ENCODE measurements at places on chromosomes 2 and 18.

GRCh38 chr2:119245841-119246230 is 22.2 kb downstream of the STEAP3 start:
- no peak for DNase-seq

GRCh38 chr2:109195193-109196045 is 66.4 kb downstream of the SH3RF3 start:
- no peak for DNase-seq

DNA sequence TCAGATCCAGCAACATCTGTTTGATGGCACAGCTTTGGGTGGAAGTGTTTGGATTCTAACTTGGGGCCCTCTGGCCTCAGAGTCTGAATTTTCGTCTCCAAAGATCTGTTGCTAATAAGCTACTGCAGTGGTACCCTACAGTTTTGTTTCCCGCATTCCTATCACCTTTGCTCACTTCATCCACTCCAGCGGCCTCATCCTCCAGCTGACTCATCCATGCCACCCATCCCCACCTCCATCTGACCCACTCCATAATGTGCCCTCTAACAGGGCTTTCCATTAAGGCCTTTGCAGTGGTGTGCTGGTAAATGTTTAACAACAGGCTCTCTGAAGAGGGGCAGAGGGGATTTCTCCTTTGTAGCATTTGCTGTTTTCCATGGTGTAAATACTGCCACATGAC is 225.5 kb downstream of the TGIF1 start:
- no peak for DNase-seq

GRCh38 chr2:205053827-205054410 is 508.6 kb downstream of the PARD3B start:
- DNase-seq: no peak

GRCh38 chr18:36025025-36025424 is 42.3 kb downstream of the RPRD1A start:
- DNase-seq: no peak

GRCh38 chr2:144334551-144334950 is 185.4 kb downstream of the ZEB2 start:
- DNase-seq: no peak

DNA sequence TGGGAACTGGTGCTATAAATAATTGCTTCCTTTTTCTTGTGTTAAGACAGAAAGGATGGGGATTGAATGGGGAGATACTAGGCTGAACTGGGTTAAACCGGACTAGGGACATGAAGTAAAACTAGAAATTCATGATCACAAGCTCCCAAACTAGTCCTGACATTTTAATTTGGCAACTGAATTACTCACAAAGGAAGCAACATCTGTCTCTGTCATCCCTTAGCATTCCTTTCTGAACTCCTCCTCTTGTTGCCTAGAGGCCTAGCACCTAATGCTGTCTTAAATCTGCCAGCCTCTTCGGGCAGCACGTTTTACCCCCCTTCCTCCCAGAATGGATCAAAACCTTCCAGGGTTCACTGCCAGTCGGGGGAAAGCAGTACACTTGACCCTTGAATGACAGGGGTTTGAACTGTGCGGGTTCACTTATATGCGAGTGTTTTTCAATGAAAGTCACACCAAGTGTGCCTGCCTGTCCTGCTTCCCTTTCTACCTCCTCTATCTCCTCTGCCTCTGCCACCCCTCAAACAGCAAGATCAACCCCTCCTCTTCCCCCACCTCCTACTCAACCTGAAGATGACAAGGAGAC is 8.2 kb downstream of the KCTD1 start:
- DNase-seq: no peak

DNA sequence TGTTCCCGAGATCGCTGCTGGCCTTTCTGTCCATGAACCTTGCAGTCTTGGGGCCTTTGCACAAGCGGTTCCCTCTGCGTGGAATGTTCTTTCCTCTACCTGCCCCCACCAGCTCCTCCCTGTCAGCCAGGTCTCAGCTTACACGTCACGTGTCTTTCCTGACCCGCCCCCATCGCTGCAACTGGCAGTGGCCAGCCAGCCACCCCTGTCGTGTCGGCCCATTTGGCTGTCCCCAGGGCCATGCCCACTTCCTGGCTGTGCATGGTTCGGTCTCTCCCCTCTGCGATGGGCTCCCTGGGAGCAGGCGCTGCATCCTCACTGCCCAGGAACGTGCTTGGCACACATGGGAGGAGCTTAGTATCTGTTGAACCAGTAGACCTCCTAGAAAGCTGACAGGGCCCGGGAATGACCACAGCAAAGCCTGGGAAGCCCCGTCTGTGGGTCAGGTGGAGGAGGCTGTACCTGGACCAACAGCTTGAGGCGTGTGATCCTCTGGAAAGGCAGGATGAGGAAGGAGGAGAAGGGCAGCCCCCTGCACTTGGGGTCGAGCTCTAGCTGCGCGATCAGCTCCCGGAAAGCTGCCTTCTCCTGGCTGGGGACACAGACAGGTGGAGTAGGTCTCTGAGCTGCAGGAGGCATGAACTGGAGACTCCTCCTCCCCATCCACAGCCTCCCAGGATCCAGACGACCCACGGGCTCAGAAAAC is 21.0 kb downstream of the SNORC start:
- DNase-seq: no peak

- no peak for DNase-seq
Measured at GRCh38 chr18:45248240-45248903, 366.9 kb upstream of the SLC14A2 start.

- no peak for DNase-seq
Measured at GRCh38 chr2:150428641-150429040, 58.8 kb downstream of the RND3 start.

GRCh38 chr2:158484892-158485556 is 28.3 kb downstream of the PKP4 start:
- DNase-seq: no peak

DNA sequence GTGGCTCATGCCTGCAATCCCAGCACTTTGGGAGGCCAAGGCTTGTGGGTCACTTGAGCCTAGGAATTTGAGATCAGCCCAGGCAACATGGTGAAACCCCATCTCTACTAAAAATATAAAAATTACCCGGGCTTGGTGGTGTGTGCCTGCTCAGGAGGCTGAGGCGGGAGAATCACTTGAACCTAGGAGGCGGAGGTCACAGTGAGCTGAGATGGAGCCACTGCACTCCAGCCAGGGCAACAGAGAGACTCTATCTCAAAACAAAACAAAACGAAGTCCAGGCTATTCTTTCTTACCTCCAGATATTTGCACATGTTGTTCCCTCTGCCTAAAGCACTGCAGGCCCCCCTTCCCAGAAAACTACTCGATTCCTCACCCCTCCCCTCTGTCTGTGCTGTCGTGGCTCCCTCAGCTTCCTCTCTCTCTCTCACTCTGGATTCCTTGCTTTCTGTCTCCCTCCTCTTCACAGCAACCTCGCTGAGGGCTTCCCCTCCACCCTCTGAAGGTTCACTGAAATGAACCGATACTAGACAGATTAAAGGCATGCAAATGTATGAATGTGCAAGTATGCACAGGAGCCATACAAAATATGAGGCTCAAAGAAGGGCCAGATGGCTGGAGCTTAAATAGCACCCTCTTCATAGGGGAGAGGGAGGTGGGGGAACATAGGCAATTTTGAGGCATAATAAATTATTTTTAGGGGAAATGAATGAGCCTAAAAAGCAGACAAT is 18.5 kb downstream of the TMEM177 start:
- no peak for DNase-seq

GRCh38 chr18:57959278-57959677 is 84.7 kb upstream of the NEDD4L start:
- peak; percentile 6 for DNase-seq

DNA sequence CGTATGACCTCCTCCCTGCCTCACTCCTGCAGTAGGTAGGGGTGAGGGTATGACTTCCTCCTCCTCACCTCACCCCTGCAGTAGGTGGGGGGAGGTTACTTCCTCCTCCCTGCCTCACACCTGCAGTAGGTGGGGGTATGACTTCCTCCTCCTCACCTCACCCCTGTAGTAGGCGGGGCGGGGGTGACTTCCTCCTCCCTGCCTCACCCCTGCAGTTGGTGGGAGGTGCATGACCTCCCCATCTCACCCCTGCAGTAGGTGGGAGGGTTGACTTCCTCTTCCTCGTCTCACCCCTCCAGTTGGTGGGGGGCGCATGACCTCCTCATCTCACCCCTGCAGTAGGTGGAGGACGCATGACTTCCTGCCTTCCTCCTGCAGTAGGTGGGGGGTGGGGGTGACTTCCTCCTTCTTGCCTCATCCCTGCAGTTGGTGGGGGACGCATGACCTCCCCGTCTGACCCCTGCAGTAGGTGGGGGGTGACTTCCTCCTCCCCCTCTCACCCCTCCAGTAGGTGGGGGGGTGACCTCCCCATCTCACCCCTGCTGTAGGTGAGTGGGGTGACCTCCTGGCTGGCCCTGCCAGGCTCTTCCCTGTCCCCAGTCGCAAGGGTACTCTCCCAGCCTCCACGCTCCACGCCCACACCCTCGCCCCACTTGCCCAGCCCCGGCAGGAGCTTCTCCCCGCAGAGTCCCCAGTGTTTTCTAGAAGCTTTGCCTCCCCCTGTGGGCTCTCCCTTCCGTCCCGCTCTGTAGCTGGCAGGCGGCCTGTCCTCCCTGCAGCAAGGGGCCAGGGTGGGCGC is 39.3 kb downstream of the TSHZ1 start:
- no peak for DNase-seq

DNA sequence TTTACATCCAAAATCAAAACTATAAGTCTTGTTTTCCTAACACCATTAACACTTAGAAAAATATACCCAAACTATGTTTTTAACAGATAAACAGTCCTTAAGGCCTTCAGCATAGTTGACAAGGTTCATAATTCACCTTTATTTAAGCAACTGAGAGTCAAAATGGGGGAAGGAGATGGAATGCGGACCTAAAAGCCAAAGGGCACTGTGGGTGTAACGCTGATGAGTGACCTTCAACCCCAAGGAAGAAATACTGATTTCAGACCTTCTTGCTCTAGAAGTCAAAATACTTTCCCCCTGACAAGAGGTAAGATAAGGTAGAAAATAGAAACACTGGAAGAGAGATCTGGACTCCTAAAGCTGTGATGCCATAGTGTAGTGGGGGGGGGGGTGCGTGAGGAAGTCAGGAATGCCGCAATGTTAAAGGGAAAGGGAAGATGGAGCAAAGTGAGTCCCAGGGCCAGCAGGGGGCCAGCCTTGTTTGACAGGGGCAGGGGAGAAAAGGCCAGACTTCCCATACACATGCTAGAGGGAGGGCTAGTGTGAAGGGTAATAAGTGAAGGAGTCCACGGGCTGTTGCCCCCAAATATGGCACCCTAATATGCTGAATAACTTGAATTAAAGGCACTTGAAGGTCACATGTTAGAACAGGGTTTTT is 31.4 kb downstream of the CCDC93 start:
- DNase-seq: no peak

GRCh38 chr2:133532919-133533318 is 35.3 kb downstream of the NCKAP5 start:
- DNase-seq: no peak

DNA sequence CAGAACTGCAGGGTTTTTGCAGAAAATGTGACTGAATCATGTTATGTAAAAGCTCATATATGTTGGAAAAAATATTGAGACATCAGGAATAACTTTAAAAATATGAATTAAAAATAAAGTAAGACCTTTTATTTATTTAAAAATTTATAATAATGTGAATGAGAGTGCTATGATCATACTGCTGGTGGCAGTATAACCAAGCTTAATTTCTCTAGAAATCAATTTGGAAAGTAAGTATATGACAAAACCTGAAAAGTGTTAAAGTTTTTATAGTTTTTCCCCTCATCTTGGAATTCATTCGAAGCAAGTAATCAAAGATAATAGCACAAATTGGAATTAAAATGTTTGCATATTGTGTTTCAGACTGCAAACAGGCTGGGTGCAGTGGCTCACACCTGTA is 7.5 kb downstream of the SLC39A10 start:
- no peak for DNase-seq

DNA sequence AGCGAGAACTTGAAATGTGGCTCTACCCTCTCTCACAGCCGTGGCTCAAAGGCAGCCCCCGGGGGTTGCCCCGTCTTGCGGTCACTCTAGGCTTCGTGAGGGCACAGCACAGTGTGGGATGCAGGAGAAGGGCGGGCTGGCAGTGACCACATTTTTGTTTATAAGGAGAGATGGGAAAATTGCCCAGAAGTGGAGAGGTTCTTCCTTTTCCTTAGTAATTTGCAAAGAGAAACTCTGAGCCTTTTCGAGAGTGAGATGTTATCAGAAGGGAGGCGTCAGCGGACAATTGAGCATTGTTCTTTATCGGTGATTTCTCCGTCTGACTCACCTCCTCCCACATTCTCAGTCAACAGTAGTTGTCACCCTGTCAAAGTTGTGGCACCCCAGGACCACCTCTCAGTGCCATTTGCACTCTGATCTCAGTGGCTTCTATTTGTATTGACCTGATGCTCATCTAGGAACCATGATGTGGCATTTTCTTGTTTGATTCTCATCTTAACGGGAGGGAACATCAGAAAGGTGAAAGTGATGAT is 89.6 kb downstream of the ACAA2 start:
- DNase-seq: no peak

GRCh38 chr2:134432435-134432883 is 178.6 kb downstream of the MGAT5 start:
- DNase-seq: no peak

DNA sequence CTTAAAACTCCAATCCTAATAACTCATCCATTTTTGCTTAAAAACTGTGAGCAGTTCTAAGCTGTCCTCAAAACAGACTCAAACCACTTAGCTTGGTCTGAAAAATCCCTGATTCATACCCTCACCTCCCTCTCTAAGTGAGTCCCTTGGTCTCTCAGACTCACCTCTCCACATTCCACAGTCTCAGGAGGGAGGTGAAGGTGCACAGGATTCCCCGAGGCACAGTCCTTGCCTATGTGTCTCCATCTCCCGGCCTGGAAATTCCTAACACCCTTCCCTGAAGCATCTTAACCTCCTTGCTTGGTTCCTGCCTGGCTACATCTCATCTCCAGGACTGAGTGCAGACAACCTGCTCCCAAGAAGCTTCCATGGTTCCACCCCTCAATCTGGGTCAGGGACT is 45.0 kb downstream of the CYRIA start:
- no peak for DNase-seq

GRCh38 chr18:22685788-22686187 is 247.3 kb upstream of the RBBP8 start:
- DNase-seq: no peak

- DNase-seq: no peak
Measured at GRCh38 chr18:23662309-23663263, at the start of gene ANKRD29. ANKRD29 (minus strand) TSS chr18:23662911; CDS start chr18:23662730, 181 bp downstream.

GRCh38 chr2:73838889-73839534 is 10.3 kb downstream of the STAMBP start:
- peak; percentile 14 for DNase-seq

DNA sequence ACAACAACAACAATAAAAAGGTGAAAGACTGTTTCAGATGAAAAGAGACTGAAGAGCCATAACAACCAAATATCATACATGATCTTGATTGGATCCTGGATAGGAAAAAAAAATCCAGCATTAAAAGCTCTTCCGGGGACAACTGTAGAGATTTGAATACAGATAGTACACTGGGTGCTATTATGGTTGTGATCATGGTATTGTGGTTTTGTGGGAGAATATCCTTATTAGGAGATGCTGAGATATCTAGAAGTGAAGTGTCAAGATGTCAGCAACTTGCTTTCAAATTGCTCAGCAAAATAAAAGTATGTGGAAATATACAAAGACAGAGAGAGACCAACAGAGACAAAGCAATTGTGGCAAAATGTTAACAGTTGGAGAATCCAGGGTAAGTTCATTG is 15.5 kb upstream of the SPATA3 start:
- DNase-seq: no peak

GRCh38 chr18:9419956-9420631 is 55.2 kb upstream of the RALBP1 start:
- DNase-seq: no peak

- DNase-seq: no peak
Measured at GRCh38 chr2:101234169-101234938, 18.3 kb upstream of the CNOT11 start.
